ENCODE measurements at places on chromosomes 3 and 15.

- no peak for DNase-seq
Measured at GRCh38 chr15:41921639-41922038, 27.8 kb upstream of the SPTBN5 start.

GRCh38 chr15:80769829-80770705, 9.1 kb upstream of the CEMIP start:
- DNase-seq = no peak

DNA sequence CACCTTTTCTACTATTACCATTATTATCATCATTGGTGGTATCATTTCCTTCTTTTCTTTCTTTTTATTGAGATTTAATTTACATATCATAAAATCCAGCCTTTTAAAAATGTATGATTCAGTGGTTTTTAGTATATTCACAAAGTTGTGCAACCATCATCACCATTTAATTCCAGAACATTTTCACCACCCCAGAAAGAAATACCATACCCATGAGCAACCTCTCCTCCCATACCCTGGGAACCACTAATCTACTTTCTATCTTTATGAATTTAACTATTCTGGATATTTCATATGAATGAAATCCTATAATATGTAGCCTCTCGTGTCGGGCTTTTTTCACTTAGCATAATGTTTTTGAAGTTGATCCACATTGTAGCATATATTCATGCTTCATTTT, 29.1 kb downstream of the AAGAB start:
- no peak for DNase-seq

DNA sequence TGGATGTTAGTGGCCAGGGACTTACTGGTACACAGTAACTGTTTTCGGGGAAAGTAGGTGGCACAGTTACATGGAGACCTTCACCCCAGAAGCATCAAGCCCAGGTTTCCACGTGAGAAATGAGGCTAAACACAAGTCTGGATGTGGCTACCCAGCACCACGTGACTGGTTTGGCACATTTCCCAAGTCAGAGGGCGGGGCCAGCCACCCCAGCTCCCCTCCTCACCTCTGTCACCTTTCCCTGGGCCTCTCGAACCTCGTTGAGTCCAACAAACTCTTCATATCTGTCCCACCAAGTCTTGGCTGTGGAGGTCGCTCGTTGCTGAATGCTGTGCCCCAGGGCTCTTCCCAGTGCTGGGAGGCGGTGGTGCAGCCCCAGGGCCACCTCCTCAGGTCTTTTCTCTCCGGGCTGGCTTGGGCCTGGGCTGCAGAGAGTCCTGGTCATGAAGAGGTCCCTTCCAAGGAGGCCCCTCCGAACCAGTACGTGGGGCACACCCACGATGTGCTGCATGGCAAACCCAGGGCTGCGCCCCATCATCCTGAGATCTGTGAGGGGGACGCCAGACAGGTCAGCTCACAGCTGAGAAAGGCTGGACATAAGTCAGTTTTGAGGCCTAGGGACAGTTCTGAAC, 4.8 kb upstream of the PLXNB1 start:
- no peak for DNase-seq

DNA sequence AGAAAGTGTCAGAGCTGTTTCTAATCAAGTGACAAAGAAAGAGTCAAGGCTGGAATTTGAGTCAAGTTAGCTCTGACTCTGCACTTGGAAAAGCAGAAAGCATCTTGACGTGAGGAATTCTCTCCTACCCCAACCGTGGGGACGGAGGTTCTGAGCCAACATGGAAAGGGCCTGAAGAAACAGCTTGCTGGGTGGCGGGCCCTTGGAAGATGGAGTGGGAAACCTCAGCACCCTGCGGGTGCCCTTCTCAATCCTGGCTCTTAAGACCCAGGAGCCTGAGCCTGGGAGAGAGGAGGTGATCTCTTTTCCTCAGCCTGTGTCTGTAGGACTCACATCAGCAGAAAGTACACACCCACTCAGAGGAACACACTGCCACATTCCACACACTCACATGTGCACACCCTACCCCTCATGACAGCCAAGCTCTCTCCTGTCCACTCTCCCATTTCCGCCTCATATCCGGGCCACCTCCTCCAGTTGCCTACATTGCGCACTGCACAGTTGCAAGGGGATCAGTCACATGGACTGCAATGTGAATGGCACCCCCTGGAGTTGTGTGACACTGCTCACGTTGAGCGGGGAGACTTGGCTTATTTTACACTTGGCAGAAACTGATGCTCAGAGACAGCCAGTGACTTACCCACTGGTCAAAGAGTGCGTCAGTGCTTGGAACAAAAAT, 101.5 kb upstream of the SLC6A6 start:
- DNase-seq = no peak

GRCh38 chr3:127325629-127325961, 37.7 kb upstream of the PRR20G start:
- no peak for DNase-seq

GRCh38 chr3:135966271-135966961, 888 bp downstream of the PPP2R3A start:
- peak; percentile 83 for DNase-seq

- DNase-seq = no peak
Measured at GRCh38 chr3:72018343-72018984, 233.5 kb upstream of the PROK2 start.

- no peak for DNase-seq
Measured at GRCh38 chr3:195219351-195220230, 51.4 kb downstream of the XXYLT1 start.

GRCh38 chr3:35867791-35868190, 228.5 kb downstream of the ARPP21 start:
- DNase-seq = no peak

DNA sequence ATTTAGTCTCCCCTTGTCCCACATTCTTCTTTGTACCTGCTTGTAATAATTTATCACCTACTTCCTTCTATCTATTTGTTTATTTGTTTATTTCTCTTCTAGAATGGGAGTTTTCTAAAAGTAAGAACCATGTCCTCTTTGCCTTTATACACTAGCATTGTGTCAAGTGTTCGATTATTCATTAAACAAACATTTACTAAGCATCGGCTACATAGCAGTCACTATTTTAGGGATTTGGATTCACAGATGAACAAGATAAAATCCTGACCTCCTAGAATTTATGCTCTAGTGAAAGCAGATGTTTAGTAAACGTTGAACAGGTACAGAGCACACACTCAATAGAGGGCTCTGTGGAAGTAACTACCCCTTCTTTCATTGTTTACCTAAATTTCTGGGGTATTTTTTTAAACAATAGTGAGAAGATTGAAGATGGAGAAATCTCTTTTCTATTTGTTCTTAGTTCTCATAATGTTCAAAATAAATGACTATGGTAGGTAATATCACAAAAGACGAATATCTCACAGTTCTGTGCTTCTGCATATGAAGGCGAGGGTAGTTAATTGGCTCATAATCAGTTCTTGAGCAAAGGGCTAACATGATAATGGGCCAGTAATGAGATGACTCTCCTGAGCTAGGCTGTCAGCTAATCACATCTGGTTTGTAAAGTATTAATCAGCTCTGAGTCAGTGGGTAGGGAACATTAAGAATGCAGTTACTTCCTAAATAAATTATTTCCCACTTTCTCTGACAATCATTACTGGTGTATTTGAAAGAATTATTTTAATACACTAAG, 111.9 kb downstream of the SLC9A9 start:
- no peak for DNase-seq

DNA sequence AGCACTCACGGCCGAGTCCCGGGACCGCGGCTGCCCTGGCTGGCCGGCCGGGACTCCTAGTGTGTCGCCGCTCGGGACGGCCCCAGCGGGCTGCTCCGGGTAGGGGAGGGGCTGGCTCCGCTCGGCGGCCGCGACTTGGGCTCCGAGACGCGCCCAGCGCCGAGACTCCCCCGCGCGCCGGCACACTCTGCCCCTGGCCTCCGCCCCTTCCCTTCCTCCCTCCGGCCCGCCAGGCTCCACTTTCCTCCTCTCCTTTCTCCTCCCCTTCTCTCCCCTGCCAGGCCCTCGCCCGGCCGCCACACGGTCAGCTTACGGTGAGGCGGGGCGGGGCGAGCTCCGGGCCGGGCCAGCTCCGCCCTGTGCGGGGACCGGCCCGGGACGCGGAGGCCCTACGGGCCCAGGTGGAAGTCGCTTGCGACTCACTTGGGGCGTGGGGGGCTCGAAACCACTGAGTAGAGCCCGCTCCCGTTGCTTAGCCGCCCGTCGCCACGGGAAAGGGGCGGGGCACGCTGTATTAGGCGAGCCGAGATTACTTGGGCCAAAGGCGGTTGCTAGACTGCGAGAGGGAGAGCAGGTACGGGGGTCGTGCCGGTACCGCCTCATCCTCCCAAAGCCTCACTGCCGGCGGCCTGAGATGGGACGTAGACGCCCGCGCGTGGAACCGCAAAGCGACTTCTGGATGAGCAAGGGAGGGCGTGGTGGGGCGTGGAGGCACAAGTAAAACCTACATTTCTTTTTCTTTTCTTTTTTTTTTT, at the start of gene ITGB5:
ITGB5 (minus strand) TSS at position 189 of the 755 bp plus-strand sequence. CDS start 365 bp downstream, outside the sequence.
- DNase-seq = peak; percentile 77

GRCh38 chr3:23793528-23794134, 12.1 kb upstream of the UBE2E1 start:
- DNase-seq = no peak

DNA sequence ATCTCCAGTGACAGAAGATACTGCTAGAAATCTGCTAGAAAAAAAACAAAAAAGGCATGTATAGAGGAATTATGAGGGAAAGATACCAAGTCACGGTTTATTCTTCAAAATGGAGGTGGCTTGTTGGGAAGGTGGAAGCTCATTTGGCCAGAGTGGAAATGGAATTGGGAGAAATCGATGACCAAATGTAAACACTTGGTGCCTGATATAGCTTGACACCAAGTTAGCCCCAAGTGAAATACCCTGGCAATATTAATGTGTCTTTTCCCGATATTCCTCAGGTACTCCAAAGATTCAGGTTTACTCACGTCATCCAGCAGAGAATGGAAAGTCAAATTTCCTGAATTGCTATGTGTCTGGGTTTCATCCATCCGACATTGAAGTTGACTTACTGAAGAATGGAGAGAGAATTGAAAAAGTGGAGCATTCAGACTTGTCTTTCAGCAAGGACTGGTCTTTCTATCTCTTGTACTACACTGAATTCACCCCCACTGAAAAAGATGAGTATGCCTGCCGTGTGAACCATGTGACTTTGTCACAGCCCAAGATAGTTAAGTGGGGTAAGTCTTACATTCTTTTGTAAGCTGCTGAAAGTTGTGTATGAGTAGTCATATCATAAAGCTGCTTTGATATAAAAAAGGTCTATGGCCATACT, 4.0 kb downstream of the B2M start:
- DNase-seq = no peak

- DNase-seq = no peak
Measured at GRCh38 chr15:92749946-92750345, 94.4 kb upstream of the FAM174B start.

DNA sequence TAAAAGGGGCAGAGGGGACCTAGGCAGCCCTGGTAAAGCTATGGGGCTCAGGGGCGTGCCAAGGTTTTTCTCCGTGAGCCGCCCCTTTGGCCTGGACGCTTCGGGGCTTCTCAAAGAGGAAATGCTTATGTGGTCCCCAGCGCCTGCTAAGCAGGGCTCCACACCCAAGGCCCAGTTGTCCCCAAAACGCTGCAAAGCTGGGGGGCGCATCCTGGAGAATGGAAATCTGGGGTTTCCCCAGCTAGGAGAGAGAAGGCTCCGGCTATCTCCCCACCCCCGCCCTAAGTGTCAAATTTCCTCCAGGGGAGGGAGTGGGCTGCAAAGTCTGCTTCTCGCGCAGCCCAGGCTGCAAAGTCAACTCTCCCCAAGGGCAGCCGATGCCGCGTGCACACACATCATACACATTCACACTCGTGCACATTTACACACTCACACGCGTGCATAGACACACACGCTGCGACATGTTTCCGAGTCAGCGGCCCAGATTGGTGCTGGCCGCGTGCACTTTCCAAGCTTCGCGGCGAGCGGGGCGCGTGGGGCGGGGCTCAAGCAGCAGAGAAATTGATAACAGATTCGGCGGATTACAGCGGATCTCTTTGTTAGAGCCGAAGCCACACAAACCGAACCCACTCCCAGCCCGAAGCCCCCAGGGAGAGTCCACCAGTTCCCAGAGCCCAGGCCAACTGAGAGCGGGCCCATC, 4.5 kb downstream of the WNT5A start:
- peak; percentile 34 for DNase-seq

GRCh38 chr15:59918994-59919951, 84.8 kb upstream of the FOXB1 start:
- DNase-seq = no peak

- DNase-seq = no peak
Measured at GRCh38 chr3:157160658-157161424, 894 bp upstream of the CCNL1 start.

- no peak for DNase-seq
Measured at GRCh38 chr3:151174351-151174750, 28.7 kb downstream of the GPR171 start.

- DNase-seq = no peak
Measured at GRCh38 chr3:123818324-123818920, 65.7 kb downstream of the MYLK start.
